ENCODE measurements at places on chromosomes 16 and 17. TPM values are rescaled to one million over a fixed set of nuclear protein-coding genes. Genes with fewer than 3 reads are reported as not detected.

PTX4 gene
- not detected for total RNA-seq

TTLL6 gene
- not detected for total RNA-seq

CALB2 gene
- 2.6 TPM for total RNA-seq

SPN gene
- 15.7 TPM for total RNA-seq

CYGB gene
- total RNA-seq: 0.05 TPM
